Astrocyte of the spinal cord (primary cell): ENCODE measurements at places on chromosomes 2 and 18.

DNA sequence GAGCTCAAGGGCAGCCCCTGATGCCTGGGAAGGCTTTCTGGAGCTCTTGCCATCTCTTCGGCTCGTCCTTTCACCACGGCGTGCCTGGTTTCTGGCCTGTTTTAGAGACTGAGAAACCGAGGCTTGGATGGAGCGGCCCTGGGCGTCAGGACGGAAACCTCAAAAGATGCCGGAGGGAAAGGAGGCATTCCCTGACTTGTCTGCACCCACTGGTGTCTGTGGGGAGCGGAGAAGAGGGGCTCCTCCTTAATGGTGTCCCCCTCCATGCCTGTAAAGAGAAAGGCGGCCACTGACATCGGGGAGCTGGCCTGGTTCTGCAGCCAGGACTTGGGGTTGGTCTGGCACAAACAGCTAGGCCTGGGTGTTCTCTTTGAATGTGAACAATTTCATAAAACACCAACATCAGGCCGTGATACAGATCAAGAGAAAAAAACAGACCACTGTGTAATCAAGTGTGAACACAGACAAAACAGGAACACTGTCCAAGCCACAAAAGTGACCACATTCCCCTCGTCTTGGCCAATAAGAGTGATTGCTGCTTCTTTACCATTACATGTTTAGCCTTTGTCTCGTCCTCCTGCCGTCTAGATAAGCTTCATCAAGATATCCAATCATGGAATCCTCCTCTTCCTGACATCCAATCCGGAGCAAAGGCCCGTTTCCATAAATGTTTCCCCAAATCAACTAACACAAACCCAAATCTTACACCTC lies 633 bp upstream of the ILKAP start:
- DNase-seq: no peak

DNA sequence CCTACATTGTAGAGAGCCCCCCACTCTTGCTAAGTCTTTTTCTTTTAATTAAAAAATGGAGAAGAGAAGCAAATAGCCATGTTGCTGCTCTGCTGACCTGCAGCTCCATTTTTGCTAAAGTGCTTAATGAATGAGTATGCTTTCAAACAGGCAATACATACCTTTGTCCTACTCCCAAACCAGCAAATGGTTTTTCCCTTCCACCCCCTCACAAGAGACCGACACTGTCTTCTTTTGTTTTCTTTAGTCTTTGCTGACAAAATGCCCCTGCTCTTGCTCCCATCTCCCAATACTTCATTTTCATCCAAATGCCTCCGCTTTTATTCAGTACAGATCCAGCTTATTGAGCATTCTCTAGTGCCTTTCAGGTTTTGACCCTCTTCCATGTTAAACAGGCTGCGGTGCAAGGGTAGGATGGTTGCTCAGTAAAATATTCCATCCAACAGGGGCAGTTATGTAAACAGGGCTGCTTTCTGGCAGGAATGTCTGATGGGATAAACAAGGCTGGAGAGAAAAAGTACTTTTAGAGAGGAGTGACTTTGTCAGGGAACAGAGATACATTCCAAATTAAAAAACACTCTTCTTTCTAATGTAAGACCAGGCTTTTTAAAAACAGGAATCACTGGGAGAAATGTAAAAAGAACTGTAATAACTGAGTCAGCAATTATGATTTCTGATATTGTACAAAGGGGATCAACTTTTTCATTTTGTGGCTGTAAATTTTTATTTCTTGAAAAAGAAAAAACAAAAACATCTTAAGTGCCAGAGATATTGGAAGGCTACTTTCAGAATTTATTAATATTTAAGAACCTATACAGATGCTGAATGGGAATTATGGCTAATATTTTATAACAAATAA lies 136.8 kb downstream of the MEP1B start:
- no peak for DNase-seq

- DNase-seq: no peak
Observed at GRCh38 chr2:65482971-65483370, 50.6 kb upstream of the SPRED2 start.

DNA sequence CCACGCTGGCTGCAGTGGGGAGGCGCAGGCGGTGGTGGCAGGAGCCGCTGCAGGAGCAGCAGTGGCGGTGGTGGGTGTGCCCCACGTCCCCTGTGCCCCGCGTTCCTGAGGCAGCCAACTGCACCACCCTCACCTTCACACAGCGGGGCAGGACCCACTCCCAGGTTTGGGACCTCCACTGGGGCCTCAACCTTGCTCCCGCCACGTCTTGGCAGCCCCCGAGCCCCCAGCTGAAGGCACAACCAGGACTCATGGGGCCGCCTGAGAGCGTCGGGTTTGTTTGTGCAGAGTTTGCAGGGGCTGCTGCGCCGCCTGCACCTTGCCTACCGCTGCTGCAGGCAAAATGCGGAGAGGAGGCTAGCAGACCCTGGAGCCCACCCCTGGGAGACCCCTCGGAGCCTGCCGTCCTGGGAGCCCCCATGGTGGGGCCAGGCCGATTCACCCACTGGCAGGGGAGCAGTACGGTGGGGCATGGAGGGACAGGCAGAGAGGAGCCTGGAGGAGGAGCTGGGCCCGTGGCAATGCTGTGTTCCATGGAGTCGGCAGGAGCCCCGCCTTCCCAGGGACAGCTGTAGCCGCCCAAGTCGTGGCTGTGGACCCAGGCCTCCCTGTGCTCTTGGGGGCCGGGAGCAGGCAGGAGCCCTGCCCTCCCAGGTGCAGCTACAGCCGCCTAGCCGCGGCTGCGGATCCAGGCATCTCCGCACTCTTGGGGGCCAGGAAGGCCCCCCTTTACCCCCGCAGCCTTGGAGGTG lies 14.7 kb upstream of the EML6 start:
- no peak for DNase-seq

DNA sequence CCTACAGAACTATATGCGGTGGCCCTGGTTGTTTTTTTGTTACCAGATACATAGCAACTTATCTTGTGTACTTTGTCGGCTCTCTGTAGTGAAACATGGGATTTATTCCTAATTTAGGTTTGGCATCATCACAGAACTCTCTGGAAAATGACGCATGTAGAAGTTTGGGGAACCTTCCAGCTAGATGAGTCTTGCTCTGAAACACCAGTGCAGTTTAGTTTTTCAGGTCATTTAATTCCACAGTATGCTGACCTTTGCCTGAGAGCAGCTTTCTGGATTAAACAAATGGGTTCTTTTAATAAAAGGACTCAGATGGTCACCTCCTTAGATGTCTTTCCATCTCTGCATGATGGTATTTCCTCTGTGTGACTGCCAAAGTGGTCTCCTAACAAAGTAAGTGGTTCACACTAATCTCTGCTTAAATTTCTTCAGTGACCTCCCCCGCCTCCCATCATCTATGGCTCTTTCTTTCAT lies 39.9 kb downstream of the MYO3B start:
- peak; percentile 13 for DNase-seq

GRCh38 chr2:159076241-159076640 lies 107.8 kb downstream of the TANC1 start:
- peak; percentile 86 for DNase-seq

DNA sequence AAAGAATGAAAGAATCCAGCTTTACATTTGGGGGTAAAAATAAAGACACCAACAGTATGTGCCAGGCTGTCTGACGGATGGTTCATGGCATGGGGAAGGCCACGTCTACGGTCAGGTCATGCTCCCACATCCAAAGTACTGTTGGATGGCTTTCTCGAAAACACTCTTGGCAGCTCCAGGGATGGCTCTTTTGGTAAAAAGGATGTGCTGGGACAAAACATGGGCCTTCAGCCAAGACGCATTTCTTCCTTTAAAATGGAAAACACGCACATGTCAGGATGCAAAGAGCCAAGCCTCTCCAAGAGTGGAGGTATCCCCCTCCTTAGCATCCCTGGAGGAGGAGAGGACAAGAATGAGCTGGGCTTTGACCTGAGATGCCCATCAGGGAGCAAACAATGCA lies 376.5 kb upstream of the KLHL29 start:
- DNase-seq: no peak

DNA sequence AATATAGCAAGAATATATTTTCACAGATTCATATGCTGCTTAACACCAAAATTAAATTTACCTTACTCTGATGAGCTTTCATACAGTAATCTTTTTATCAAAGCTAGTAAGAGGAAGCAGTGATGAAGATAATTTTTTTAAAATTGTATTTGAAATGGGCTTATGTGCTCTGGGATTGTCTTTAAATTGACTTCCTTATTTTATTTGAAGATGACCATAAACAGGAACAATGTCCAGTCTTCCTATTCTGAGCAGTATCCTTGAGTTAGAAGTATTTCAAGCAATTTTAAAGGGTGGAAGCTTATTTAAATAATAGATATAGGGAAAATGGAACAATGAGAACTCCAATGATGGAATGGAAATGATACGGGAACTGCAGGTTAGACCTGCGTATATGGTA lies 211.6 kb downstream of the MCFD2 start:
- no peak for DNase-seq

DNA sequence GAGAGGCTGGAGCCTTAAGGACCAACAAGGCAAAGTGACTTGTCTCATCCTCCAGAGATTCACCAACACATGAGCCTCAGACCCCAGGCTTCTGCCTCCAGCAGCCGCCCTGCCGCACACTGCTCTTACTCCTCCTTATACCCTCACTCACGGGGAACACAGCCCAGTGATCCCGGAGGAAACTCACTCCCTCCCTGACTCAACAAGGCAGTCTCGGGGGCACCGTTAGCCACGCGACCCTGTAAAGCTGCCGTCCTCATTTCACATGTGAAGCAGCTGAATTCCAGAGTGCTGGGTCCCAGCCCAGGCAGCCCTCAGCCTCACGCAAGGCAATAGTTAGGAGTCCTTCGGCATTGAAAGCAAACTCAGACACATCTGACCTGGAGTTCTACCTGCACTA lies 129.7 kb downstream of the TPO start:
- no peak for DNase-seq

- no peak for DNase-seq
Observed at GRCh38 chr18:53753601-53754000, 470.9 kb downstream of the MBD2 start.

- DNase-seq: no peak
Observed at GRCh38 chr2:205535001-205535400, 147.3 kb upstream of the NRP2 start.

DNA sequence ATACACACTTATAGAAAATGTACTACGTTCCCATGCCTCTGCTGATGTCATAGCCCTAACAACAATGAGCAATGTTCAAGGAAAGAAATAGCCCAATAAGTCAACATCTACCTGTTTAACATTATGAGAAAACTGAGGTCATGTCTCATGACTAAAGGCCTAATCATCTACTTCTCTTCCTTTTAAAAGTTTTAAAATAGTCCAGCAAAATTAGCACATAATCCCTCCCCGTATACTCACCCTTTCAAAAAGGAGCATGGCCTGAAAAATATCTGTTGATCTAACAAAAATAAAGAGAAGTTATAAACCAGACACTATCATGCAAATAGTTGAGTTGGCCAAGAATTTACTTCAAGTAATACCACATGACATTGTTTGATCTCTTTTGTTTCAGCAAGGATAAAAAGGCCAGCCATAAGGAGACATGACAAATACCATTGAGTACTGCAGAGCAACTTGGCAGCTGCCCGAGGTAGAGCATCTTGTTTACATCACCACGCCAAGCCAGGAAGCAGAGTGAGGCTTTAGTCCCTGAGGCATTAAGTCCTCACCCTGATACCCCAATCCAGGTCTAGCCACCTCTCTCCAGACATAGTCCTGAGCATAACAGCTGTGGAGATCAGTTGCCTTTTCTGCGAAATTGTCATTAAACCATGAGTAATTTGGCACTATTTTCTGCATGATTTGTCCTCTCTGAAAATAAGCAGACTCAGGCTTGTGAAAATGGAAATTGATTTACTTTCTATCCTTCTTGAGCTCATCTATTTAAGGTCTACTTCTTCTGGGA lies 137.4 kb upstream of the ETAA1 start:
- DNase-seq: peak; percentile 80

GRCh38 chr2:83016343-83017110 lies 1442.6 kb downstream of the SUCLG1 start:
- no peak for DNase-seq

GRCh38 chr18:62587689-62588088 lies 64.9 kb downstream of the ZCCHC2 start:
- no peak for DNase-seq

GRCh38 chr2:99507937-99508818 lies 18.4 kb upstream of the REV1 start:
- DNase-seq: no peak

DNA sequence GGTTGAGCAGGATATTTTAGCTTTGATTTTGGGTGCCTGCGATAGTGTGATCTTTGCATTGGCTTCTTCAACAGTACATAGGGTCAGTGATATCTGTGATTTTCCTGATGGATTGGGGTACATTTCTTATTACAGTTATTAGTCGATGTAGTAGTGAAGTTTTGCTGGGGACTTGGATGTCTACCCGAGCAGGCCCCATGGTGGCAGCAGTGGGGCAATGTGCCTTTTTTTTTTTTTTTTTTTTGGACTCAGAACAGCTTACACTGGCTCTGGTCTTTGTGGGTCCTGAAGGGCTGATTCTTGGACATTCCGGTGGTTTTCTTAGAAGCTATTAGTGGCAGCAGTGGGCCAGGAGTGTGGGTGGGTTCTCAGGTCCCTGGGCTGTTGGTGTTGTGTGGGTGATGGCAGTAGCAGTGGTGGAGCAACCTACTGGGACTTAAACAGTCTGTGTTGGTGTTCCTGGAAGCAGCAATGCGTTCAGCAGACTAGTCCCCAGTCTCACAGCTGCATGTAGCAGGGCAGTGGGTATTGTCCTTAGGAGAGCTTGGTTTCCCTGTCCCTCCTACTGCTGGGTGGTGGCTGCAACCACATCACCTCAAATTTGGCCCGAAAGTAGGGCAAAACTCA lies 53.7 kb upstream of the SLC4A10 start:
- no peak for DNase-seq

- no peak for DNase-seq
Observed at GRCh38 chr2:85173909-85174308, 40.7 kb downstream of the TCF7L1 start.

GRCh38 chr2:9661261-9661660 lies 30.5 kb upstream of the YWHAQ start:
- DNase-seq: no peak

GRCh38 chr2:187105218-187105617 lies 256.2 kb upstream of the ZSWIM2 start:
- no peak for DNase-seq

- peak; percentile 33 for DNase-seq
Observed at GRCh38 chr2:236352761-236353593, 88.8 kb upstream of the ASB18 start.

DNA sequence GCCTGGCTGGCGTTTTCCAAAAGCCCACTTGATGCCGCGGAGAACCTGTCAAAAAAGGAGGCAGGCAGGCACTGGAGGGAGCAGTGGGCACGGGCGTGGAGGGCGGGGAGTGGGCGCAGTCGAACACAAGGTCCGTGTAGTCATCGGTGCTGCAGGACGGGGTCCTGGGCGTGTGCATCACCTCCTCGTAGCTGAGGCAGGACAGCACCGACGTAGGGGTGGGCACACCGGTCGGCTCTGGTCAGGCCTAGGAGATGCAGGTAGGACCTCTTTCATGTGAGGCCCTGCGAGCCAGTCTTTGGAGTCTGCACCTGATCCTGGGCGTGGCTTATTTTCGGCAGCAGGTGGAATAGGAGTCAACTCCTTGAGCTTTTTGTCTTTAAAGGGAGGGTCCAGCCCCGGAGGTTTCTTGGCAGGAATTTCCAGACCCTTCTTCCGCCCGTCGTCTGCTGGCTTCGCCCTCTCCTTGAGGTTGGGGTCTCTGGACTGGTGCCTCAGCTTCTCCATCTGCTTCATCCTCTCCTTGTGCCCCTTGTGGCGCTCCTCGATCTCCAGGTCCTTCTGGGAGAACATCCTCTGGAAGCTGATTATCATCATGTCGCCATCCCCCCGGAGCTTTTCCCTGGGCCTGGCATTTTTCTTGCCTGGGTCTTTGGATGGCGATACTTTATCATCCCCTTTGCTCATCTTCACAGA lies 892.5 kb upstream of the LRRTM1 start:
- DNase-seq: no peak
